Mesothelial cell of epicardium (in vitro differentiated cells): ENCODE measurements at places on chromosomes 7 and 10.

- no peak for DNase-seq
These were observed 88.2 kb upstream of the FAM133B start for GRCh38 chr7:92678291-92678920.

- DNase-seq, result no peak
These were observed 36.0 kb downstream of the CCNY start for GRCh38 chr10:35372329-35372728.

- DNase-seq, result no peak
These were observed 732 bp downstream of the FAM53B start for GRCh38 chr10:124743191-124744101.

DNA sequence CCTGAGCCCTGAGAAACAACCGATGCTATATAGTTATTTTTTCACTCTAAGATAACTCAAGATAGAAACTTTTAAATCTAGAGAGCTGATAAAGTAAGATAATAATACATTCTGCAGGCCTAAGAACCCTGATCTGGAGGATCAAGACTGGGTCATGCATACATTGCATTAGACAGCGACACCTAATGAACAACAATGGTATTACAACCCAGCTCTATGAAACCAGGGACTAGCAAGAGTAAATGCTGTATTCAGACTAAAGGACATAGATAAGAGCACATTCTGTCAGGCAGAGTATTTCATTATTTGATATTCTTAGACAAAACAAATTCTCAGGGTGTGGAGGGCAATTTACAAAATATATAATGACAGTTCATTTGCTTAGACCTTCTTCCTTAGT is 148.6 kb downstream of the GRK5 start:
- no peak for DNase-seq

- DNase-seq, result no peak
These were observed 565 bp downstream of the STRIP2 start for GRCh38 chr7:129434675-129435318.

- no peak for DNase-seq
These were observed 20.9 kb downstream of the CHST15 start for GRCh38 chr10:124072541-124072940.

- DNase-seq, result no peak
These were observed 42.0 kb upstream of the JAZF1 start for GRCh38 chr7:28222636-28223035.

- DNase-seq, result peak; percentile 50
These were observed 162.3 kb downstream of the BAMBI start for GRCh38 chr10:28839600-28840007.
